ENCODE measurements at places on chromosomes 5 and 9. TPM values are rescaled to one million over a fixed set of nuclear protein-coding genes. Genes with fewer than 3 reads are reported as not detected.
A peak's percentile ranks its signal among the peaks of the same experiment; 100 is the strongest.

GABRA6 gene
- total RNA-seq: not detected

ARHGEF28 gene
- total RNA-seq: 8.4 TPM

SPATA31E1 gene
- not detected for total RNA-seq

ITGA2 gene
- total RNA-seq: 44.4 TPM

TPPP gene
- total RNA-seq: 9.6 TPM

LRSAM1 gene
- 24.4 TPM for total RNA-seq

NTRK2 gene
- total RNA-seq: 0.29 TPM

ERCC8 gene
- total RNA-seq: 9.7 TPM

FAM170A gene
- total RNA-seq: not detected

PCDHGB2 gene
- total RNA-seq: 2.3 TPM

PRR16 gene
- 8.7 TPM for total RNA-seq

CDO1 gene
- 5.8 TPM for total RNA-seq

RNF180 gene
- 12.4 TPM for total RNA-seq

TRPM3 gene
- 0.17 TPM for total RNA-seq

POC5 gene
- 10.7 TPM for total RNA-seq

ORM2 gene
- 3.4 TPM for total RNA-seq

ANKRD33B gene
- total RNA-seq: 1.8 TPM

GRCh38 chr5:61159070-61159469 is 3.2 kb downstream of the SMIM15 start:
- H3K27me3 ChIP-seq: no peaks in the 10 kb centered on the region
- H3K4me1 ChIP-seq: peaks cover 29% of the 10 kb centered on the region
- H3K36me3 ChIP-seq: no peaks in the 10 kb centered on the region
- DNase-seq: no peak

GRCh38 chr9:98271479-98271878 is 16.0 kb upstream of the TBC1D2 start:
- H3K27me3 ChIP-seq: no peaks in the 10 kb centered on the region
- H3K27ac ChIP-seq: no peak overlapping the region
- no peak for DNase-seq
- H3K4me3 ChIP-seq: no peak overlapping the region

GRCh38 chr9:7479300-7479699 is 320.3 kb downstream of the DMAC1 start:
- no peaks in the 10 kb centered on the region for H3K36me3 ChIP-seq
- no peaks in the 10 kb centered on the region for H3K27me3 ChIP-seq
- no peak overlapping the region for H3K27ac ChIP-seq
- H3K4me1 ChIP-seq: no peaks in the 10 kb centered on the region

DNA sequence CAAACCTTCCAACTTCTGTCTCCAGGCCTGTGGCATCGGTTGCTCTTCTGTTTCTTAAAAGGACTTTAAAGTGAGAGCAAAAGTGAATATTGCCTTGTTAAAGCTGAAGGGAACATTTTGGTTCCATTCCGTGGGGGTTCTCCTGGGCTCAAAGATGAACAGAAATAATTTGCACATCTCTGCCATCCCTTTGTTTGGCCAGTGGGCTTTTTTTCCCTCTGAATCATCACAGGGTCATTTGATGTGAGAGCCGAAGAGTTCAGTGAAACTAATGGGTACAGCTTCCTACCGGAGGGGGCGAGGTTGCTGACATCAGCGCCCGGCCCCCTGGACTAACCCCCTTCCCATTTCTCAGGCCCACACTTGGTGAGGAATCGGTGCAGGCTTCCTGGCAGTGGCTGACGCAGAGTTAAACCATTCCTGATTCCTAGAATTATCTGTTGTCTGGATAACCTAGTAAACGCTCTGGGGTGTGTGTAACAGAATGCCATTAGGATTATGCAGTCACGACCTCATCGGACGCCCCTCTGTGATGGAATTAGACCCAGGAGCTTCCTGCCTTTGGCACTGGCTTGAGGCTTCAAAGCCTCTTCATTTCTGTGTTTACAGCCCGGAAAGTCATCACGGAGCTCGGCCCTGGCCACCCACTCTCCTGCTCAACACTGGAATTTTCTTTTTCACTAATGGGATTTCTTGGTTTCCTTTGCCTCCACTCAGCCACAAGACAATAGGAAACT is 61.6 kb upstream of the RPL26L1 start:
- peak overlapping the region; percentile 68 for H3K27ac ChIP-seq
- H3K27me3 ChIP-seq: no peaks in the 10 kb centered on the region
- H3K36me3 ChIP-seq: peaks cover 56% of the 10 kb centered on the region
- H3K4me3 ChIP-seq: no peak overlapping the region
- no peak for DNase-seq
- peaks cover 25% of the 10 kb centered on the region for H3K4me1 ChIP-seq

GRCh38 chr5:137580030-137580429 is 80.9 kb upstream of the SPOCK1 start:
- no peaks in the 10 kb centered on the region for H3K27me3 ChIP-seq
- no peak for DNase-seq
- no peak overlapping the region for H3K4me3 ChIP-seq
- H3K27ac ChIP-seq: no peak overlapping the region
- no peaks in the 10 kb centered on the region for H3K36me3 ChIP-seq
- no peaks in the 10 kb centered on the region for H3K4me1 ChIP-seq

GRCh38 chr5:76180814-76181805 is 97.9 kb downstream of the SV2C start:
- peaks cover 11% of the 10 kb centered on the region for H3K4me1 ChIP-seq
- no peak overlapping the region for H3K4me3 ChIP-seq
- no peaks in the 10 kb centered on the region for H3K36me3 ChIP-seq
- H3K27me3 ChIP-seq: no peaks in the 10 kb centered on the region
- DNase-seq: no peak
- no peak overlapping the region for H3K27ac ChIP-seq

GRCh38 chr9:121696930-121697329 is 45.5 kb downstream of the DAB2IP start:
- H3K27me3 ChIP-seq: peaks cover 56% of the 10 kb centered on the region
- no peak overlapping the region for H3K27ac ChIP-seq
- H3K36me3 ChIP-seq: no peaks in the 10 kb centered on the region
- H3K4me3 ChIP-seq: no peak overlapping the region
- DNase-seq: no peak

DNA sequence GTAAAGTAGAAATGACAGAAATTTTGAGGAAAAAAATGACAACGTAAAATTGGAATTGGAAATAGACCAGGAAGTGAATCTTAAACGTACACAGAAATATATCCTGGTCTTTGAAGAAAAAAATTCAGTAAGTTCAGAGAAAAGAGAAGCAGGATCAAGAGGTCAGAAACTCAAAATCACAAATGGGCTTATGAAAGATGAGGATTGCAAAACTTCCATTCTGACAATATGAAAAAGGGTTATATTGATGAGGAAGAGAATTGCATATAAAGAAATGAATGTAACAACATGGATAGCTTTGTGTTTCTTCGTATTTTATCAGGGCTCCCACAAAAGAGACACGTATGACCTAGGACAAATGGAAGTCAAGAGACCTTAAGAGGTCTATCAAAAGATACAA is 58.1 kb downstream of the OXCT1 start:
- H3K36me3 ChIP-seq: no peaks in the 10 kb centered on the region
- DNase-seq: no peak
- H3K4me1 ChIP-seq: no peaks in the 10 kb centered on the region
- no peak overlapping the region for H3K4me3 ChIP-seq
- no peak overlapping the region for H3K27ac ChIP-seq
- no peaks in the 10 kb centered on the region for H3K27me3 ChIP-seq

GRCh38 chr9:136163248-136163850 is 41.6 kb downstream of the LHX3 start:
- H3K36me3 ChIP-seq: no peaks in the 10 kb centered on the region
- no peak overlapping the region for H3K27ac ChIP-seq
- DNase-seq: no peak
- H3K4me3 ChIP-seq: no peak overlapping the region

GRCh38 chr5:52502460-52502999 is 285.2 kb upstream of the ITGA1 start:
- no peak overlapping the region for H3K27ac ChIP-seq
- DNase-seq: no peak
- H3K4me3 ChIP-seq: no peak overlapping the region
- H3K27me3 ChIP-seq: no peaks in the 10 kb centered on the region

DNA sequence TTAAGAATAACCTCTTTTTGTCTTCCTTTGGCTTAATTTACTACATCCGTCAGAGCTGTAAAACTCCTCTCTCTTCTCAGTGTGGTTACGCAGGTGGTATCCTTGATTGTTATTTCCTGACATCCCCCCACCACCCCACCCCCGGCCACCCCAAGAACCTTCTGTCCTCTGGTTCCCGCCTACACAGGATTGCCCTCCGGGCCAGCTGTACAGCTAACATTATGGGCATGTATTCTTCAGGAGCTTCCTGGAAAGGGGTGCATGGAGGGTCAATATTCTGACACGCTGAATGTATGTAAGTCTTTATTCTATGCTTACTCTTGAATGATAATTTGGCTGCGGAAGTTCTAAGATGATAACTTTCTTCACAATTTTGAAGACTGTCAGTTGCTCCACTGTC is 13.0 kb upstream of the ANP32B start:
- H3K27me3 ChIP-seq: peaks cover 21% of the 10 kb centered on the region
- DNase-seq: no peak
- no peak overlapping the region for H3K27ac ChIP-seq
- no peak overlapping the region for H3K4me3 ChIP-seq
- H3K36me3 ChIP-seq: no peaks in the 10 kb centered on the region

- H3K4me1 ChIP-seq: no peaks in the 10 kb centered on the region
- H3K27ac ChIP-seq: no peak overlapping the region
- H3K27me3 ChIP-seq: no peaks in the 10 kb centered on the region
- no peak for DNase-seq
- no peaks in the 10 kb centered on the region for H3K36me3 ChIP-seq
Observed at GRCh38 chr5:169610606-169611005, 26.5 kb upstream of the DOCK2 start.

- no peak overlapping the region for H3K27ac ChIP-seq
- no peaks in the 10 kb centered on the region for H3K36me3 ChIP-seq
- no peaks in the 10 kb centered on the region for H3K27me3 ChIP-seq
- no peaks in the 10 kb centered on the region for H3K4me1 ChIP-seq
Observed at GRCh38 chr5:152305525-152305924, 99.6 kb downstream of the NMUR2 start.

- H3K4me1 ChIP-seq: no peaks in the 10 kb centered on the region
- H3K36me3 ChIP-seq: no peaks in the 10 kb centered on the region
- H3K27me3 ChIP-seq: no peaks in the 10 kb centered on the region
- H3K27ac ChIP-seq: no peak overlapping the region
Observed at GRCh38 chr9:120374817-120375216, 205.2 kb downstream of the CDK5RAP2 start.

DNA sequence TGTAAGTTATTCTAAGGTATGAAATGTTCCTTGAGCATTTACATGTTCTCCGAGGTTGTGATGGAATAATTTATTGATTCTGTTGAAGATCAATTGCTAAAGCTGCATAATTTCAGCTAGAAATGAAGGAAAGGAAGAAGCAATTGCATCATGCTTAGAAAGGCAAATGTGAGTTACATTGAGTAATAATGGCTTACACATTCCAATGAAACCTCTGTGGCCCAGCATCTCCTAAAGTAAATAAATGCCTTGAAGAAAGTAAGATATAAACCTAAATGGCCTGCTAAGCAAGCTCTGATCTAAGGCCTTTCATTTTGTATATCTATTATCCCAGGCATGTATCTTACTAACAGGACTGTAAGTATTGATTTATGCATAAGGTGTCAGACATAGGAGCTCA is 677.3 kb upstream of the RGMB start:
- no peaks in the 10 kb centered on the region for H3K36me3 ChIP-seq
- DNase-seq: no peak
- H3K4me3 ChIP-seq: no peak overlapping the region
- H3K27ac ChIP-seq: no peak overlapping the region
- H3K4me1 ChIP-seq: no peaks in the 10 kb centered on the region
- no peaks in the 10 kb centered on the region for H3K27me3 ChIP-seq

GRCh38 chr9:129567842-129568559 is 52.9 kb downstream of the C9orf50 start:
- H3K36me3 ChIP-seq: no peaks in the 10 kb centered on the region
- DNase-seq: no peak
- peak overlapping the region; percentile 77 for H3K27ac ChIP-seq
- peaks cover 6% of the 10 kb centered on the region for H3K4me1 ChIP-seq
- H3K4me3 ChIP-seq: peak overlapping the region; percentile 37

DNA sequence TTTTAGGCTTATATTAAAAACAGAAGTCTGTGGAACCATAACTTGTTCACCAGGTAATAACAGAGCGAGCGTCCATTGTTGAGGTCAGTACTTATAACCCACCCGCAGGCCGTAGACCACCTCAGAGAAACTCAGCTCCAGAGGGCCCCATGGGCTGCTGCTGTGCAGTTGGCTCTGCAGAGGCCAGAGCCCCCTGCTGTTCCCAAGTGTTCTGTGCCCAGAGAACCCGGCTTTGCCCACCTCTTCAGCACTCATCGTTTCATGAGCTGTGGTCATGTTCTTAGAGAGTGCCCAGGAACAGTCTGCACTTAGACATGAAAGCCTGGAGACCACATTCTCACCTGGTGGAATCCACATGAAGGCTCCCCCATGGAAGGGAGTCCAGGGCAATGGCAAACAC is 50.4 kb upstream of the SLC2A8 start:
- H3K27ac ChIP-seq: no peak overlapping the region
- no peak overlapping the region for H3K4me3 ChIP-seq
- no peaks in the 10 kb centered on the region for H3K36me3 ChIP-seq
- no peaks in the 10 kb centered on the region for H3K27me3 ChIP-seq
- no peak for DNase-seq

DNA sequence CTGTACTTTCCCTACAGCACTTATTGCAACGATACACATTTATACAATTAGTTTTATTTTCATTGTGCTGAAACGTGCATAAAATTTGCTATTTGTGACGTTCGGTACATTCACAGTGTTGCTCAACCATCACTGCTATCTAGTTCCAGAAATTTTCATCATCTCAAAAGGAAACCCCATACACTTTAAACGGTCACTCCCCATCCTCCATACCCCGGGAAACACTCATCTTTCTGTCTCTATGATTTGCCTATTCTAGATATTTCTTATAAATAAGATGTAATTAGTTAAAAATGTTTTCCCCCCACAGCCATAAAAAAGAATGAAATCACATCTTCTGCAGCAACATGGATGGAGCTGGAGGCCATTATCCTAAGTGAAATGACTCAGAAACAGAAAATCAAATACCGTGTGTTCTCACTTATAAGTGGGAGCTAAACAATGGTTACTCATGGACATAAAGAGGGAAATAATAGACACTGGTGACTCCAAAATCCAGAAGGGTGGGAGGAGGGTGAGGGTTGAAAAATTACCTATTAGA is 40.2 kb upstream of the TEX48 start:
- no peak overlapping the region for H3K4me3 ChIP-seq
- DNase-seq: no peak
- no peaks in the 10 kb centered on the region for H3K27me3 ChIP-seq

DNA sequence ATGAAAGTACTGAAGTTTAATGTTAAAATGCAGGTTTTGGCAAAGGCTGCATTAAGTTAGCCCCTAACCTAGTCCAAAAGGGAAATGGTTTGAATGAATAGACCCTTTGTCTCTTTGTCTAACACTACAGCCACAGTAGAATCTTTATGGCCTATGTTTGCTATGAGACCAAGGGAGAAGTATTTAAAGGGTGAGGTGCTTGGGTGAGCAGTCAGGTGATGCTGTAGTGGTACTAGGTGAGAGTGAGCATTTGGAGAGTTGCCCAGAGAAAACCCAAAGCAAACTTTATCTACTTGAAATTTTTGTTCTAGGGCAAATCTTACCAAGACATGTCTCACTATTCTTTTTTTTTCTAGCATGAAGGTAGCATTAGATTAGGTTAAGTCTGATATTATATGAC is 1961.4 kb upstream of the WWC1 start:
- no peak for DNase-seq
- H3K36me3 ChIP-seq: no peaks in the 10 kb centered on the region
- H3K27me3 ChIP-seq: no peaks in the 10 kb centered on the region
- H3K27ac ChIP-seq: no peak overlapping the region

- no peaks in the 10 kb centered on the region for H3K27me3 ChIP-seq
- H3K4me1 ChIP-seq: no peaks in the 10 kb centered on the region
- H3K27ac ChIP-seq: no peak overlapping the region
- DNase-seq: no peak
Observed at GRCh38 chr5:96159043-96159442, 197.4 kb upstream of the ELL2 start.

All from left lung (tissue), 14 donors.